ENCODE measurements at places on chromosomes 1 and 21.
A peak's percentile ranks its signal among the peaks of the same experiment; 100 is the strongest.

- peak; percentile 65 for DNase-seq
Observed at GRCh38 chr1:209576392-209577197, 6.9 kb upstream of the CAMK1G start.

DNA sequence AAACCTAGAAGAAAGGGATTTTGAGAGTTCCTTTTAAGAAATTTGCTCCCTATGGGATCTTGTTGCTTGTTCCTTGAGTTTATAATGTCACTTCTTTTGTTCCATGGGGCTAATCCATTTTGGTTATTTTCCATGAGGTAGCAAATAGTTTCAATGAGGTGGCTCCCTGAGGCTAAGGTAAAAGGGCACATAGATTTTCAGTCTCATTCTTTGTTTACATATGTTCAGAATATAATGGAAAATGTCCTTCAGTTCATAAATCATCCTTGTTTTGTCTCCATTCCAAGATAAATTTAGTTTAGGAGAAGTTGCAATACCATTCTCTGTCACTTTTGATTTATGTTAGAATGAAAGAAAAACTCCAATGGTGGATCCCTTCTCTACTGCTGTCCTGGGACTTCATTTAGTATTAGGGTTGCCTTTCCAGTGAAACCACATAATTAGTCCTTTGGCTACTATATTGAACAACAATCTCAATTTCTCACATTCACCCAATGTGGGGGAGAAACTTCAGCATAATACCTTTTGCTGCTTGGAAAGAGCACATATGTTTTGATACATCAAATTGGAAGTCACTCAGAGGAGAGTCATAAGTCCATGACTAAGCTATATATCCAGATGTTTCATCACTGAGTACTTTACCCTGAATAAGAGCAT is 80.9 kb upstream of the ADAMTS5 start:
- no peak for DNase-seq

DNA sequence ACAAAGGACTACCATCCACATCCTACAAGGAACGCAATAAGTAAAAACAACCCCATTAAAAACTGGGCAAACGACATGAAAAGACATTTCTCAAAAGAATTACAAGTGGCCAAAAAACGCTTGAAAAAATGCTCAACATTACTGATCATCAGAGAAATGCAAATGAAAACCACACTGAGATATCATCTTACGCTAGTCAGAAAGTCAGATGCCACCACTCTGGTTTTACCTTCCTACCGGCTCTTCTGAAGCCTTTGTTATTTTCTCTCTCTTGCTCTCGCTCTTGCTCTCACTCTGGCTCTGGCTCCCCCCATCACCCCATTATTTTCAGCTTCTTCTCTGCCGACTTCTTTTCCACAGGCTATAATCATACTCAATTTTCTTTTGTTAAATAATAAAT is 38.8 kb downstream of the VPS45 start:
- DNase-seq = no peak

DNA sequence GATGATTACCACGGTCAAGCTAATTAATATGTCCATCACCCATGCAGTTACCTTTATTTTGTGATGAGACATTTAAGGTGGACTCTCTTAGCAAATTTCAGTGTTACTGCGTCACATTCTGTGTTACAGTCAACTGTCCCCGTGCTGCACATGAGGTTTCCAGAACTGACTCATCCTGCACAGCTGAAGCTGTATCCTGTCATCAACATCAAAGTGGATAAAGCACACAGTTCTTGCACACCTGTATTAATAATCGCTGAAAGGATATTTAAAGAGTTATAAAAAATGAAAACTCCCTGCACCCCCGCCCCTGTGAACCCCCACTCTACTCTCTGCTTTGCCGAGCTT is 3.4 kb upstream of the KRTAP10-5 start:
- no peak for DNase-seq

GRCh38 chr1:66262208-66262963 is 271.6 kb upstream of the SGIP1 start:
- peak; percentile 55 for DNase-seq

DNA sequence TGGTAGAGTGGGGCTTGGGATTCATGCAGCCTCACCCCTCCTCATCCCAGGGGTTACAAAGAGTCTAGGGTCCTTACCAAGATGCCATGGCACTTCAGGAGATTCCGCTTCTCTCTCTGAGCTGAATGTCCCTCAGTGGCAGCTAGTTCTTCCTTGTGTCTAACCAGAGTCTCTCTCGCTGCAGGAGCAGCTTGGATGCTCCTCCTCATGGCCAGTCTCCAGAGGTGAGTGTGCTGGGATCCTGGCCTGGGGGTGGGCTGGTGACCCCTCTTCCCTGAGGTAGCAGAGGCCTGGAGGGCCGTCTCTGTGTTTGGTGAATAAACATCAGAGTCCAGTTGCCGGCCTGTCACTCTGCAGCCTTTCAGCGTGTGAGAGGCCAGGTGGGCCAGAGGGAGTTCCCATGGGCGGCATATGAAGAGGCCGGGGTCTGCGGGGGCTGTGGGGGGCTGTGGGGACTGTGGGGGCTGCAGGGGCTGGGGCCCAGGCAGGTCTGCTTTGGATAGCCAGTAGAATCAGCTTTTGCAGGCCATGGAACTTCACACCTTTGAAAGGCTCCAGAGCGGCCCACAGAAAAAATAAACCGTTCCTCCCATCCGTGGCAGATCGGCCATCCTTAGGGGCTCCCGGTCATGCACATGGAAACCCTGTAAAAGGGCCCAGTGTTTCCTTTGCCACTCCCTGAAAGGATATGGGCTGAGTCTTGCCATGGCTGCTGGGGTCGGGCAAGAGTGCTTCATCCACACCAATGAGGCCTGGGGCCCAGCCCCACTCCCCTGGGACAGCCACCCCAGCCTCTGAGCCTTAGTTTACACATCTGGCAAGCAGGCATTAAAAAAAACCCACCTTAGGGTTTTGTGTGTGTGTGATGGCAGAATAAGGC is 256.4 kb downstream of the FOXD2 start:
- no peak for DNase-seq

GRCh38 chr1:58457023-58457635 is 89.4 kb downstream of the OMA1 start:
- DNase-seq = no peak

- DNase-seq = no peak
Observed at GRCh38 chr1:201362906-201363305, 14.6 kb downstream of the TNNT2 start.
